ENCODE measurements at places on chromosomes 11 and 22. TPM values are rescaled to one million over a fixed set of nuclear protein-coding genes. Genes with fewer than 3 reads are reported as not detected.

- DNase-seq = no peak
These were observed 134.4 kb upstream of the SORL1-AS1 start for GRCh38 chr11:121587182-121587581.

Gene HEPHL1
- total RNA-seq = not detected

DNA sequence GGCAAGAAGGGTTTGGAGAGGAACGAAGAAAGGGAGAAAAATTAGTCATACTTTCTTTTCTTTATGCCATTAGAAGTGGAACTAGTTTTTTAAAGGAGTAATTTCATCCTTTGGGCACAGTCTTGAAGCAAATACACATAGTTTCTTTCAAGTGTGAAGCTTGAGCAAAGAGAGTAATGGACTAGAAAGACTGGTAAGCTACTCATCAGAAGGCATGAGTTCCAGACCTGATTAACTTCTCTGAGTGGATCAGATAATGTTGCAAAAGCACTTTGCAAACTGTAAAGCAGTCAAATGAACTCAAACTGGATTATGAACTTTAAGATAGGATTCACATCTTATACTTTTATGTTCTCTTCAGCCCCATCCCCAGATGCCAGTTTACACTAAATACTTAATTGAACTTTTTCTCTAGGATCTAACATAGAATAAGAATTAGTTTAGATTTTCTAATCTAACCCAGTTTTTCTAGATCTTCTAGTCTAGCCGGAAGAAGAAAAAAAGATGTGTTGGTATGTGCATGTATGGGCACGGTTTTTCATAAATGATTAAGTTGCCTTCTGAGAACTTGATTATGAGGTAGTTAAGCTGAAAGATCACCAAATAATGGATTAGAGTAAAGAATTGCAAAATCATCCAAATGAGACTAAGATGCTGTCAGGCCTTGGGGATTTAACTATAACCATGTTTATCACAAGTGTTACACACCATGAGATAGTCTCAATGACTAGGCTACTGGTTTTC lies 2.5 kb downstream of the DDIAS start:
- DNase-seq = no peak

GRCh38 chr11:59960502-59961381 lies 3.1 kb upstream of the OOSP4A start:
- no peak for DNase-seq

DNA sequence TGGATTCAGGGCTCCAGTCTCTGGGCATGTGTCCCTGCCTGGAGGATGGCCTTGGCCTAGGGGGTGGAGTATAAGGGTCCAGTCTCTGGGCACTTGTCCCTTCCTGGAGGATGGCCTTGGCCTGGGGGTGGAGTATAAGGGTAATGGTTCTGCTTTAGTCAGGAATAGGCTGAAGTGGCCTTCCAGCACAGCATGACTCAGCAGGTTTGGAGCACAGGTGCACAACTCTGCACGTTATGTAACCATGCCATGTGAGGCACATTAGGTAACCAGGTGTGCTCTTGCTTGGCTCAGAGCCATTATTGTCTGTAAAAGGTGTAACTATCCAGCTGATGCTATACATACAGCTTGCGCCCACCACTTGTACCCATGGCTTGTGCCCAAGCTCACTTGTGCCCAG lies 48.4 kb upstream of the POLD3 start:
- no peak for DNase-seq

DNA sequence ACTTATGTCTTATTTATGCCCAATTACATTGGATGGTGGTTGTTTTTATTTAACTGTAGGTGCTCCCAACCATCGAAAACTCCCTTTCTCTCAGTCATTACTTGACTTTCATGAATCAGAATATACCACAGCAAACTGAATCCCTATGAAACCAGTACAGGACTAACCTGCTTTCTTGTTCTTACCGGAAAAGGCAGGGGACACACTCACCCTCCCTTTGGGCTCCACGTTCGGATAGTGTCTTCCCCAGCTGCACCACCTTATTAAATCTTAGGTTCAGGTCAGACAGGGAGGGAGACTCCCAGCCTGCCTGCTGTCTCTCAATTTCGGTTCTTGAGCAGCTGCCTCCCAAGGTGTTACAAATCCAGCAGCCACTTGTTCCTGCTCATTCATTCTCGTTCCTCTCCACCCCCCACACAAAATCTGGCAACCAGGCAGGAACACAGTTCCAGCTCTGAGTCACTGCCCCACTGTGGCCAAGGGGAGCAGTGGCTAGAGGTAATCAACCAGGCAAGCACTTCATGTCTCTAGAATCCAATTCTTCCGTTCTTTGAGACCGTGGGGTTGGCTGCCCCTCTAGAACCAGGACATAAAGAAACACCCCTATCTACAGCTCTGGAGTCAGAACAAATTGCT lies 133.0 kb downstream of the PLEKHA7 start:
- no peak for DNase-seq

GRCh38 chr11:17643506-17644405 lies 75.6 kb upstream of the MYOD1 start:
- DNase-seq = no peak

- peak; percentile 69 for DNase-seq
These were observed 89.0 kb upstream of the PARVA start for GRCh38 chr11:12288212-12288930.

Gene TPBGL
- total RNA-seq = not detected

- DNase-seq = no peak
These were observed 81.9 kb downstream of the MN1 start for GRCh38 chr22:27719535-27720227.

DNA sequence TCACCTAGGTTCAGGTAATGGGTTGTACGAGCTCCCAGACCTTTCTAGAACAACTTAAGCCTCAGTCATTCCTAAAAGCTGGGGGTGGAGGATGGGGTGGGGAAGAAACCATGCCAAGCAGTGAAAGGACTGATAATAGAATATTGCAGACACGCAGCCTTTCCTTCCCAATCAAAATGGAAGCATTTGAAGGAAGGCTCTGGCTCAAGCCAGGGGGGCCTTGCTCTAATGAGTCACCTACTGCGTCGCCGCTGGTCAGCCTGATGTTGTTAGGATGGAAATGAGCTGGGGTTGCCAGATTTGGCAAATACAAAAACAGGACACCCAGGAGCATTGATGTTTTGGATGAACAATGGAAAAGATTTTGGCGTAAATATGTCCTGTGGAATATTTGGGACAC lies 6.2 kb downstream of the SYT12 start:
- DNase-seq = no peak

- no peak for DNase-seq
These were observed 2.2 kb downstream of the CADM1 start for GRCh38 chr11:115501893-115502589.

DNA sequence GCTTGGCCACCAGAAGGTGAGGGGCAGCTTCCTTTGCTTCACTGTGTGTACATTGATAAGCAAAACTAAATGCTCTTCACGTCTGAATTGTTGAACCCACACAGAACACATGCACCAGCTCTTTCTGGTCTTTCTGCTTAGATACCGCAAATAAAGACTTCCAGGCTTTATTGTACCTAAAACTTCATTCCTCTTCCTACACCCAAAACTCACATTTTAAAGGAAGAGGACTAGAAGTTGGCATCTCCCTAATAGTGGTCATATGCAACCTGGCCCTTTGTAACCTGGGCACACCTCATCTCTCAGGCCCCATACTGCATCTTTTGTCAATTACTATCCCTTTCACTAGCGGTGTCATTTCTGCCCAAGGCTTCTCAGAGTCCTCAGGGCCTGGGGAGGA lies 5.9 kb downstream of the SLC17A6 start:
- DNase-seq = no peak

- peak; percentile 70 for DNase-seq
These were observed 7.3 kb downstream of the KCNJ1 start for GRCh38 chr11:128859563-128860441.

GRCh38 chr11:61666684-61667297 lies 13.4 kb upstream of the DAGLA start:
- no peak for DNase-seq

DNA sequence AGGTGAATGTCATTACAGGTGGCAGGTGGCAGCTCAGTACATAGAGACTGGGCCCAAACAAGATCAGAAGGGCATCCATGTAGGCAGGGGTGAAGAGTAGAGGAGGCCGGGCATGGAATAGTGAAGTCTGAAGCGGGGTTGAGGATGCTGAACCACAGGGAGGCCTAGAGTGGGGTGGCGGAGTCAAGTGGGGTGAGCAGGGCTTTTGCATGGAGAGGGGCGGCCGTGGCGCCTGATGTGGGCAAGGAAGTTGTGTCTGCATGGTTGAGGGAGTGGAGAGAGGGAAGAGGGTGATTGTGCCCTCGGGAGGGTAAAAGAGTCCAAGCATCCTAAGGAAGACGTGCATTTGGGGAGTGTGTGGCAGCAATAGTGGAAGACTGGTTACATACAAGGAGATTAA lies 14.4 kb downstream of the DDB2 start:
- no peak for DNase-seq

Gene OR51E1
- total RNA-seq = 0.08 TPM

Gene KCNK4
- total RNA-seq = not detected

Gene MMP8
- 3.5 TPM for total RNA-seq

DNA sequence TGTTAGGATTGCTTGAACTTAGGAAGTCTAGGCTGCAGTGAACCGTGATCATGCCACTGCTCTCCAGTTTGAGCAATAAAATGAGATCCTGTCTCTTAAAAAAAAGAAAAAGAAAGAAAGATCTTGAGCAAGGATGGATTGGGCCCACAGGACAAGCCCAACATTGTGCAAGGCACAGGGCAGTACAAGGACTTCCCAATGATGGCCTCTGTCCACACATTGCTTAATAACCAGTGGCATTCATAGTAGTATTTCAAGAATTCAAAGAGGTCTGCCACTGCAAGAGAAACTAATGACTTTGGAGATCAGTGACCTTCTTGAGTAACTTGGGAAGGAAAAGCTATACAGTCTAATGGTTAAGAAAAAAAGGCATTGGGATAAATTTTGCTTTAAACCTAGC lies 44.6 kb downstream of the SEZ6L start:
- DNase-seq = no peak

- peak; percentile 26 for DNase-seq
These were observed 439.8 kb downstream of the TBC1D22A start for GRCh38 chr22:47201996-47202818.

DNA sequence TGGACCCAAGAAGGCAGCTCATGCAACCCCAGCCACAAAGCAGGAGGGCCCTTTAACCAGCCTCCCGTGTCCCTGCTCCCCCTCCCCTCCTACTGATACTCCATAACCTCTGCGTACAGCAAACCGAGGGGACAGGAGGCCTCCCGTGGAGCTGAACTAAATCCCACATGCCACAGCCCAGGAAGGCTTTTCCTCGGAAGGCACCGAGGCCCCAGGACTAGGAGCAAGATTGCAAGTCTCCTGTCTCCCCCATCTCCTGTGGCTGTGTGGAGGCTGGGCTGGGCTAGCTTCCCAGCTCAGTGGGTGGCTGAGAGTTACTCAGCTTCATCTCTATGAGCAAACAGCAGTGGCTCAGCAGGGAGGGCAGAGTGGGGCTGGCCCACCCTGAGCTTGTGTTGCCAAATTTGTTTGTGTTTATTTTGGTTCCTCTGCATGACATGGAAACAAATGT lies 62.7 kb upstream of the NECTIN1 start:
- no peak for DNase-seq

Gene UPB1
- total RNA-seq = 67.6 TPM

DNA sequence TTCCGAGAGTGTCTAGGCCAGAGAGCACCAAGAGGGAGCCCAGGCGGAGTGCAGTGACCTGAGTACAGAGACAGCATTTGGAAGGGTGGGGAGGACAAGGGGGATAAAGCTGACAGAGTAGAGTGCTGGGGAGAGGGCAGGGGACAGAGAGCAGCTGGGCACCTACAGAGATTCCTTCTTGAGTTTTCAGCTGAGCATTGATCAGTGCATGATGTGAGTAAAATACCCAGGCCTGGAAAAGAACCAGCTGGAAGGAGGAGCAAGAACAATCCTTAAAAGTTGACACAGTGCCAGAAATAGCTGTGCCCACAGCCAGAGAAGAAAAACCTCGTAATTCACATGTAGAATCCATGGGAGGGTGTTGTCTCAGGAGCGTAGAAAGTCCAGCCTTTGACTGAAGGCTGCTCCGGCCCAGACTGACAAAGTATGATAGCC lies 33.9 kb upstream of the PANX2 start:
- DNase-seq = no peak

DNA sequence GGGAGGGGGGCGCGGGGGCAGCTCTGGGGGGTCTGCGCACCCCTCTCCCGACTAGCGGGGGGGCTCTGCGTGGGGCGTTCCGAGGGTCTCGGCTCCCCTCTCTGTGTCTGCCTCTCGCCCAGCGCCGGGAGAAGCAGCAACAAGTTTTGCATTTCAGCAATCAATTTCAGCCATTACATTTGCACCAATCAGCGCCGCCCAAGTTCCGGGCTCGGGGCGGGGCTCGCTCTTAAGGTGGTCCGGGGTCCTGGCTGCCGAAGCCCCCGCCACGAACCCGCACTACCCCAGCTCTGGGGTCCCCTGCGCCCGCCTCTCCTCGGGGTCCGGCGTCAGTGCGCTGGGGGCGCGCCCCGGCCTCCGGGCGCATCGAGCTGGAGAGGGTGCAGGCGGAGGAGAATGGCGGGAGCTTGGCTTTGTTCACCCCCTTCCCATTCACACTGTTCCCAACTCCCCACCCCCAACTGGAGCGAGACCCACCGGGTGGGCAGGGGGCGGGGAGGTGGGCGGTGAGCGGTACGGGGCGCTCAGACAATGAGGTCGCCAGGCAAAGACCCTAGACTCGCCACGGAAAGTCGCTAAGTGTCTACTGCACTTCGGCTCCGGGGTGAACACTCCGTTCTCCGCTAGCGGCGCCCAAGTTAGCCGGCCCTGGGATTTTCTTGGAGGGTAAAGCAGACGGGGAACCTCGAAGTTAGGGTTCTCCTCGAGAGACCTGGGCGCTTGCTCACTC lies at the start of gene MN1:
MN1 (minus strand) TSS at position 141 of the 730 bp plus-strand sequence. CDS start 1,213 bp downstream, outside the sequence.
- DNase-seq = peak; percentile 39

Gene INS
- total RNA-seq = 0.37 TPM

DNA sequence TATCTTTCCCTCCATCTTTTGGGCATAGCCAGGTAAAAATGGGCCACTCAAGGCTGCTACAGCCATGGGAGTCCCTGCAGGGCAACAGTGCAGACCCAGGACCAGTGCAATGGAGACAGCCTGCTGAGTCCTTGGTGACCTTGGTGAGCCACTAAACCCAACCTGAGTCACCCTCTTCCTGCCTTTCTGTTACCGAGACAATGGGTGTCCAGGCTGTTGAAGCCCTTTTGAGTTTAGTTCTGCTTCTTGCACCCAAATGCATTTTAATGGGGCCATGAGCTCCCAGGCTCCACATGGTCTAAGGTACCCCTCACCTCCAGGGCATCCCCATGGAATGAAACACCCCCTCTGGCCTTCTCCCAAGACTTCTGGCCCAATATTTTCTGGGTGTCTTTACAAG lies 874 bp upstream of the PLAAT4 start:
- no peak for DNase-seq

Gene MIOX
- total RNA-seq = not detected

DNA sequence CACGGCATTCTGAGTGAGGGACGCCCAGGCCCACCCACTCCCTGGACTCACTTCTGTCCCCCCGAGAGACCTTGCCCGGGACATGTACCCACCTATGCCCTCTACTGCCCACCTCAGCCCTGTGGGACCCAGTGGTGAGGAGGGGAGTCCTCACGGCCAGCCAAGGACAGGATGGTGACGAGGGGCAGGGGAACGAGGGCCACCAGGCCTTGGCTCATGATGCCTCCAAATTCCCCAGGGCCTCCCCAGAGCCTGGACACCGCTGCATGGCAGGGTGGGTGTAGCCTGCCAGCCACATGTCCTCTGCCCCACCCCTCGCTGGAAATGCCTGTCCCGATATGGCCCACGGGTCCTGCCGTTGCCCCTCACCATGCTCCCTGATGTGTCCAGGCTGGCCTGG lies 26.1 kb downstream of the TSPAN4 start:
- no peak for DNase-seq

Gene MUS81
- total RNA-seq = 20.2 TPM
